Right ventricle myocardium inferior (tissue), 1 donor: ENCODE measurements at places on chromosomes 13 and 19. TPM values are rescaled to one million over a fixed set of nuclear protein-coding genes. Genes with fewer than 3 reads are reported as not detected.

The LMTK3 gene
- 0.70 TPM for total RNA-seq

The KLK1 gene
- 0.32 TPM for total RNA-seq

The KIR3DL1 gene
- total RNA-seq, result not detected

The KDELR1 gene
- total RNA-seq, result 73.5 TPM

The VSTM2B gene
- total RNA-seq, result not detected
